ENCODE measurements at places on chromosomes 4 and X.

DNA sequence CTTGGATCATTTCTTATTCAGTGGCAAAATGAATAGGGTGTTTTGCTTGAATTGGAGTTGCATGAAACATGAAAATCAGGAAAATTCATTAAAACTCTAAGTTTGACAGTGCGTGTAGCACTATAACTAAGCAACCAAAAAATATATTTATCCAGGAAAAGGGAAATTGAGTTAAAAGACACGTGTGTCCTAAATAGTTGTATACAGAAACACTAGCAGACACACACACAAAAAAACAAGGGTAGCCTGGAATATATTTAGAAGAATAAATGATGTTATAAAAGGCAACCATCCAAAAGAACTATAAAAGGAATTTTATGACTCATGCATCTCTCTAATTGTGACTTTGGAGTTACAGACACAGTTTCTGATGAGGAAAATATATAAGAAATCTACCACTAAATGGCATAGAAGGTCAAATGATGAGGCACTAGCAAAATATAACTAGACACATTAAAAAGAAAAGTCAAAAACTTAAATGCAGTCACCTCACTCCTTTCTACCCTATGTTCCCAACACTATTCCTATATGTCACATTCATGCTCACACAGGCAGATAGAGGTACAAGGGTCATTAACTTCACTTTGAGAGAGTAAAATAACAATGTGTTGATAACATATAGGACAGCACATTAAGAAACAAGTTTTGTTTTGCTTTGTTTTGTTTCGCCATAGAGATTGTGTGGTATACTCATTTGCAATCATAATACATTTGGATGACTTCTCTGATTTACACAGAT is 793.6 kb upstream of the INTU start:
- no peak for DNase-seq

- DNase-seq: no peak
These were observed 5.8 kb upstream of the SEPTIN11 start for GRCh38 chr4:76943790-76944189.

DNA sequence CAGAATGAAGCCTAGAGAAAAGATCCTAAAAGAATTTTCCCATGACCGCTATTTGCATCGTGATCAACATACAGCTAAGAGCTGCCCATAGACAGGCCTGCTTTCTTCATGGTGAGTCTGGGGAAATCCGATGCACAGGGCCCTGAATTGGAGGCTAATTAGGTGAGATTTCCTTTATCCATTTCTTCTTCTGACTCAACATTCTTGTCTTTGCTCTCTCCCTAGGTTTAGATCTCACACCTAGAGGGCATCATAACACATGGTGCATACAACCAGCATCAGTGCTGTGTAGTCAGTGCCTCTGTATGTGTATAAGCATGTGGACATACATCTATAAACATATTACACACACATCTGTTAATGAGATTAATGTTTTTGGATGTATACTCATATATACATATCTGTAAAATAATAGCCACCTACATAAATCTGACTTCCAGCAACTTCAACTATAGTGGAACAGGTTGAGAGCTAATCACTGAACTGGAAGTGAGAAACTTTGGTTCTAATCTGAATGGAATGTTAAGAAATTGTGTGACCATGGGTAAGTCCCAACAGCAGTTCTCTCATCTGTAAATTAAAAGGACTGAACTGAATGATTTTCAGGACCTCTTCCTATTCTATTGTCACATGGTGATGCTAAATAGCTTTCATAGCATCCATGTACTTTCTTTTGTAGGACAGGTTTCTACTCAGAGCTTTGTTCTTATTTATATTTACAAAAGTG is 17.5 kb downstream of the GATB start:
- DNase-seq: no peak

GRCh38 chr4:38889143-38889542 is 21.5 kb downstream of the FAM114A1 start:
- DNase-seq: no peak

GRCh38 chr4:163967710-163968109 is 473.2 kb downstream of the TMA16 start:
- no peak for DNase-seq

DNA sequence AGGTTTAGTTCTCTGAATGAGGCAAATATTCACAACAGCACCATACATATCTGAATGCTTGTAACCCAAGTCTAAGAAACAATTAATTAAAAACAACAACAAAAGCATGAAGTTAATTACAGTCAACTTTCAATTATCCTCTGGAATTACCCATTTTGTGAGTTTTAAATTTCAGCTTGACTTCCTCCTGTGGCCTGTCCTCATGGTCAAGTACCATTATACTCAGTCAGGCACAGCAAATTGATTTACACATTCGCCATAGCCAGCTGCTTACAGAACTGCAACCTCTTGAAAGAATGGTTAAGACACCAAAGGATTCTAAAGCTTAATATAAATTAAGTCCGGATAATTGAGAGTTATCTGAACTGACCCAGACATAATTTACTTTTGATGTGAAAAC is 306.5 kb downstream of the CAMK2D start:
- no peak for DNase-seq

Measured in activated naive CD8-positive, alpha-beta T cell treated with anti-CD3 and anti-CD28 coated beads, Interleukin-2, amount 10 ng/mL, durations not matched to agents 7 days and 5 days (primary cell).